ENCODE measurements at places on chromosomes 7 and 10.

- DNase-seq, result no peak
Measured at GRCh38 chr10:44378626-44379025, 6.3 kb downstream of the CXCL12 start.

DNA sequence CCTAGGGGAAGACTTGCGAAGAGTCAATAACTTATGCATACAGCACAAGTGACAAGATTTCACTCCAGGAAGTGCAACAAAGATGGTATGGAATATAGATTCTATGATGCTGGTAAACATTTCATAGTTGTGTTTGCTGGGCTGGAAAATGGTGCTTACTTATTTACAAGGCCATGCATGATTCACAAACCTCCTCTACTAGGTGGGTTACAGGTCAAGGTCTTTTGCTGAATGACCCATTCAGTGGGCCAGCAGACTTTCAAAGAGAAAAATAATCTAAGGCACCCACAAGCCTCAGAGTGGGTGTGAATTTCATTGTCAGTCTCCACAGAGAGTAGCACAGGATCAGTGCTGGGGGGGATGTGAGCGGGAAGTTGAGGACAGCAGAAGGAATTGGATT lies 378.5 kb downstream of the PLXNA4 start:
- DNase-seq, result no peak

GRCh38 chr10:50593523-50594376 lies 30.0 kb downstream of the SGMS1 start:
- DNase-seq, result no peak

- no peak for DNase-seq
Measured at GRCh38 chr10:24862589-24862988, 89.8 kb downstream of the PRTFDC1 start.

DNA sequence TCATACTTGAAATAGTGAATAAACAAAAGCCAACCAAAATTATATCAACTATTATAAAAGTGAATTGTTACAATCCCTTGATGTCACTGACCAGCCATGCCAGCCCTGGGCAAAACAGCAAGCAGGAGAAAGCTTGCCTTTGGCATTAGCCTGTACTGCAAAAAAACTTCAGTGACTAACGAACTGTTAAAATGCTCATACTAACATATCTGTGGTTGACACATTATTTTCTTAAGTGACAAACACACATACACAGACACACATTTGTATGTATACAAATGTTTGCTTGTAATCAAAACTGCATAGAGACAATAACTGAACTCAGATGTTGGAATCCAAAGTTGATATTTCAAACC lies 29.5 kb downstream of the CHCHD3 start:
- no peak for DNase-seq

DNA sequence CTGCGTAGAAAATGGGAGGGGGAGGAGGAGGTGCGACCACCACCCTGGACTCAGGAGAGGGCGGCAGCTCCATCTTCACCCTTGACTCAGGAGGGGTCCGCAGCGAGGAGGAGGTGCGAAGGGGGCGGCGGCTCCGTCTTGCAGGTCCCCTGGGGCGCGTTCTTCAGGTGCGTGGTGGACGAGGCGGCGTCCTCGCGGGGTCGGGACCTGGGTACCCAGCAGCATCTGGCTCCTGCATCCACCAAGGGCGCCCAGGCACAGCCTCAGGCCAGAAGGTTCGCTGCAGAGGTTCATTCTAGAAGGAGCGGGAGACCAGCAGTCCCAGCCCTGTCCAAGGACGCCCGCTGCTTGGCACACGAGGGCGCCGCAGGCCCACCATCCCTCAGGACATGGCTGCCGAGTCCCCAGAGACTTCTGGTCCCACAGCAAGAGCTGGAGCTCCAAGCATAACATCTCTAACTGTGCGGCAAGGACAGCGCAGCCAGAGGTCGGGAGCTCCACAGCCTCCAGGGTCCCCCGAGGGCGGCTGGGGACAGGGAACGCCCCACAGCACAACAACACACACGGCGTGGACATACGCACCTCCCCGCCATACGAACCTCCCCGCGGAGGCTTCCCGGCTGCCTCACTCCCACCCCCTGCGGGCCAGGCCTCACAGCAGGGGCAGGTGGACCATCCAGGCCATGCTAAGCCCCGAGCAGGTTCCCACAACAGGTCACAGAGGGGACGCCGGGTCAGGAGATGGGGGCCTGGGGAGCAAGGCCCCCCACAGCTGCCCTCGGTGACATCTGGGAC lies 16.8 kb upstream of the DPYSL4 start:
- DNase-seq, result no peak

- DNase-seq, result no peak
Measured at GRCh38 chr7:98418636-98419315, 17.9 kb upstream of the BAIAP2L1 start.

GRCh38 chr7:127890726-127891125 lies 140.5 kb downstream of the LRRC4 start:
- no peak for DNase-seq

DNA sequence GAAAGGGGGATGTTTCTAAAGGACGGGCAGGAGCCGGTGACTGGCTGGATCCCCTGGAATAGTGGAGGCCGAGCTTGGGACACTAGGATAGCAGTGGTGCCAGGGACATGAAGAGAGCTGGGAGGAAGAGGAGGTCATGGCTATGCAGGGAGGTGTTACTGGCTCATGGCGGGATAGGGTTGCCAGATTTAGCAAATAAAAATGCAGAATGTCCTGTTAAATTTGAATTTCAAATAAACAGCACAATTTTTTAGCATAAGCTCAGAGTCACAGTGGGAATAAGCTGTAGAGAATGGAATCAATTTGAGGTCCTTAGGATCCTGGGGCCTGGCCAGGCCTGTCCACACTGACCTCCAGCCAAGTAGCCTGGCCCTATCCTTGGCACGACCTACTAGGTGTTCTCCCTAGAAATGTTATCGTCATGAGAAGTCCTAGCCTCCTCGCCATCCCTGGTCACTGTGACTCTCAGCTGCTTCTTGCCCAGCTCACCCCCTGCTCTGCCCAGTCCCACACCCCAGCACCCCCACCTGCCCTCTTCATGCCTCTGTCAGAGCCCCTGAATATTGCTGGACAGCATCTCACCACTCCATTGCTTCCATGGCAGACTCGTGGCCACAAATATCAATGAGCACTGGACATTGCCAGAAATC lies 7.6 kb upstream of the KCP start:
- no peak for DNase-seq

DNA sequence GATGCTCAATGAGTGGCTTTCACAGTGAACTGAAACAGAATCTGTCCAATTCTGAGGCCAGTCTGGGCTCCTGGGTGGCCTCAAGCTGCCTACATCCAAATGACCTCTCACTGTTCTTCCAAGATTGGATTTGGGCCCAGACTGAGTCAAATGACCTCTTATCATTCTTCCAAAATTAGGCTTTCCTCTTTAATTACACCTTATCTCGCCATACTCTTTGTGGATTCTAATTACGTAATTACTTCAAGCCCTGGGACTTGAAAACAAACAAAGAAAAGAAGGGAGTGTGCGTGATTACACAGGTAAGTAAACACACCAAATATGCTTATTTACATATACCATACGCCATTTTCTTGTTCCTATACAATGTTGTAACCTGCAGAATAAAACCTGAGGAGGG lies 18.8 kb downstream of the SORBS1 start:
- DNase-seq, result no peak

DNA sequence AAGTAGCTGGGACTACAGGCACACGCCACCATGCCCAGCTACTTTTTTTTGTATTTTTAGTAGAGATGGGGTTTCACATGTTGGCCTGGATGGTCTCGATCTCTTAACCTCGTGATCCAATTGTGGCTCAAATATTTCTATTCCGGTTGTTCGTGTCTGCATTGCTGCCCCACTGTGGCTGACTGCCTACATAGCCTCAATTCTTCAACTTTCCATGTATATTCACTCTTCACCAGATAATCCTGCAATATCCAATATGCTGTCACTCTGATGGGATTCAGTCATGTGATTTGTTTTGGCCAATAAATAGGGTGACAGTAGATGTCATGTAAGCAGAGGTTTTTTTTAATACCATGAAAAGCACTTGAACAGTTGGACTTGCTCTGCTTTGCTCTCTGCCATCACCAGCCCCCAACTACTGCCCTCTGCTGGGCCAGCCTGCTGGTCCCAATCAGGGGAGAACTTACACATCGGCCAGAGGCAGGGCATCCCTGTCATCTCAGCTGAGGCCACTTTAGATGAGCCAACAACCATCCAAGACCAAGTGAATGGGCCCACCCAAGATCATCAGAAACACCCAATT lies 56.7 kb downstream of the NSUN6 start:
- no peak for DNase-seq

- DNase-seq, result no peak
Measured at GRCh38 chr10:72503241-72503640, 122.6 kb downstream of the MICU1 start.

DNA sequence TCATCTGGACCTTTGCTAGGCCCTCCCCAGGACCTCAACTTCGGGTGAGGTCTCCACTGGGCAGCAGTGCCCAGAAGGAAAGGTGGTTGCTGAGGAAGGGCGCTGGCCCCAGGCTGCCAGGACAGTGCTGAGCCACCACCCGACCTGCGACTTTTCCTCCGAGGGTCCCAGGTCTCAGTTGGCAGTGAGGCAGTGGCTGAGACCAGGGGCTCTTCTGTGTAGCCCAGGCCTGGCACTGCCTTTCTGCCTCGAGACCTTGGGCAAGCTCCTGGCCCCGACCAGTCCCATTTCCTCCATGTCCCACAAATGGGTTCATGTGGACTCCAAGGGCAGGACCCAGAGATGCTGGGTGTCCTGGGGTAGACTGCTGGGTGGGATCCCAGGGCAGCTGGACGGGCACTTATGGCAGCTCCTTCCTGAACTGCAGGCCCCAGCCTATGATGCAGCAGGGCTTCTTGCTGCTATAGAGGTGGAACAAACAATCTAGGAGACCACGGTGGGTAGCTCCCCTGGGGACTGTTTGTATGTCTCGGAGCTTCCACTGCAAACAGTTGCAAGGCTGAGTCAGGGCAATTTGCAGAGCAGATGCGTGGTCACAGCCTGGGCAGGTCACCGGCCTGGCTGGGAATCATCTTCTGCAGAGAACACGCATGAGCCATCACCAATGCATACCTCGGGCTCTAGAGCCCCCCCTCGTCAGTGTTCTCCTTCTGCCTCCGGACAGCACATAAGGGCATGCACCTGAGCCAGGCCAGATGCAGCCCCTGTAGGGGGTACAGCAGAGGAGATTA lies 17.9 kb upstream of the LRRC18 start:
- no peak for DNase-seq

- DNase-seq, result peak; percentile 22
Measured at GRCh38 chr7:98922392-98923187, 44.3 kb downstream of the TRRAP start.

GRCh38 chr7:158246272-158246959 lies 341.2 kb downstream of the PTPRN2 start:
- DNase-seq, result no peak

DNA sequence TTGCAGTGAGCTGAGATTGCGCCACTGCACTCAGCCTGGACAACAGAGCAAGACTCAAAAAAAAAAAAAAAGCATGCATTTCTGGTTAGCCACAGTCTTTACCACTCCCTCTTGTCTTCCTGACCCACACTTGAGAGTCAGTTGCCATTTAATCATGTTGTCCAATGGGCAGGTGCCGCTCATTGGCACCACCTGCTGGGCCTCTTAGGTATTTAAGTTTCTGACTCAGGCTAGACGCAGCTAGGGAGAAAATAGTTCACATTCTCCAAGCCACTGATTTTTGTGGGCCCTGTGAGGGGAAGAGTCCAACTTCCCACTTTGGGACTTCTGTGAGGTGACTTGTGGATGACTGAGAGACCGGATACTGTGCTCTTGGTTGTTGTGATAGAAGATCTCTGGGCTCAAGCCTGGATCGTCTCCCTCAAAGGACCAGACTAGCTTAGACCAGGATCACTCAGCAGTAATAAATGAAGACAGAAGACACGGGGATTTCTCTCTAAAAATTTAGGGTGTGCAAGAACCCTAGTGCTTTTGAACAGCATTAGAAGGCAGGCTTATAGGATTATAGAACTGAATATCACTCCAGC lies 26.8 kb upstream of the SORCS3 start:
- no peak for DNase-seq

DNA sequence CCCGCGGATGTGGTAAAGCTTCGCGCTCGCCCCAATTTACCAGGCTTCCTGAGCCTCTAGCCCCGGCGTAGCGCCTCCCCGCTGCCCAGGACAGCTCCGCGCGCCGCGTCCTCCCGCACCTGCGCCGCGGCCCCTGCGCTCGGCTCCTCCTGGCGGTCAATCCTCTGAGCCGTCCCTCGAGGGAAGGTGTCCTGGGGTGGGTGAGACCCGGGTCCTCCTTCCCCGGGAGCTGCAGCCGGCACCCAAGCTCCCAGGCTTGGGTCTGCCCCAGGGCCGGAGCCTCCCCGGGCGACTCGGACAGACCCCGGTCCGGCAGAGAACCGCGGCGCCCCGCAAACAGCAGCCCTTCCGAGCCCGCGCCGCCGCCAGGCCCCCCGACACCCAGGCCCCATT lies 512 bp downstream of the OSBPL3 start:
- peak; percentile 45 for DNase-seq

- DNase-seq, result no peak
Measured at GRCh38 chr7:80243425-80243824, 108.8 kb downstream of the GNAI1 start.

DNA sequence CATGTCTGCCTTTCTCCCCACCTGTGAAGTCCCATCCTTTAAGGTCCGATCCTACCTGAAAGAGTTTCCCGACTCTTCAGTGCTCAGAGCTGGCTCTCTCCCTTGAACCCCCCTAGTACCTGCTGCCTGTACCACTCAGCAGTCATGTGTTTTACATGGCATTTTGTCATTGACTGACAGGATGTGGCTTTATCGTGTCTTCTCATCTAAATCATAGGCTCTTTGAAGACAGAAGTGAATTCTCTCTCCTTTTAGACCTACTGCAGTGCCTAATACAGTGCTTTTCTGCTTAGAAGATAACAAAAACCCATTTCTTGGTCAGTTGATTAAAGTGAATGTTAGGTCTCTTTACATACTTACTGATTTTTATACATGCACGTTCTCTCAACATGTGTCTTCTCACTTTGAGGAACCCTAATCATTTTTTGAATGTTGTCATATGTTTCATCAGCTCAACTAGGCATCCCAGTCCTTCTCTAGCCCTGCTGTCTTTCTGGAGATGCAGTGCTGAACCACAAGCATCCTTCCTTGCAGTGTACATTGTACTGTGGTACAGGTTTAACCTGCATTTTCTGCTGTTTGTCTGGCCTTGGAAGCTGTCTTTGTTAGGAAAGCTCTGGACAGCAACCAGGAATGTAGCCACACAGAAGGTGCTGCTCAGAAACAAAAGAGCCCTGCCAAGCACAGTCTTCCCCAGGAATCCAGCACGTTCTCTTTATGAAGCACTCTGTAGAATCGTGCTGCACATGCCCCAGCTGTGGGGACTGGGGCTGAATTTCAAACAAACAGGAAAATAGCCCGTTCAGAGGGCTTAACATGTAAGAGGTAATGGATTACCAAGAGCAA lies 28.1 kb upstream of the LRRC4 start:
- DNase-seq, result peak; percentile 17
